ENCODE measurements at places on chromosomes 5 and 9.
A peak's percentile ranks its signal among the peaks of the same experiment; 100 is the strongest.

- no peak for DNase-seq
Observed at GRCh38 chr9:79609468-79610018, 37.8 kb downstream of the TLE4 start.

DNA sequence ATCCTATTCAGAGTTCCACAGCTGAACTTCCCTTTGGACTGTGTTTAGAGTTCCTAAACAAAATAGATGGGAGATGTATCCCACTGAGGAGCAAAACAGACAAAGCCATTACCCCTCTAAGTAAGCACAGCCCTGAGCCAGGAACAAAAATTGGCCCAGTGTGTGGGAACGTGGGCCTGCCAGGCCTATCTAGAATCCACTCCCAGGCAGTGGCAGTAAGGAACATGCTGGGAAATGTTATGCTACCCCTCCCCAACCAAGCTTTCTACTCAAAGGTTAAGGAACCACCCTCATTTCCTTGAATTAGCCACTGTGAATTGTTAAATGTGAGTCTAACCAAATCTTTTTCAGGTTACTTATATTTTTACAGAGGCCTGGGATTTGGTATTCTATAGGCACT, 405.1 kb upstream of the PTGER4 start:
- no peak for DNase-seq

DNA sequence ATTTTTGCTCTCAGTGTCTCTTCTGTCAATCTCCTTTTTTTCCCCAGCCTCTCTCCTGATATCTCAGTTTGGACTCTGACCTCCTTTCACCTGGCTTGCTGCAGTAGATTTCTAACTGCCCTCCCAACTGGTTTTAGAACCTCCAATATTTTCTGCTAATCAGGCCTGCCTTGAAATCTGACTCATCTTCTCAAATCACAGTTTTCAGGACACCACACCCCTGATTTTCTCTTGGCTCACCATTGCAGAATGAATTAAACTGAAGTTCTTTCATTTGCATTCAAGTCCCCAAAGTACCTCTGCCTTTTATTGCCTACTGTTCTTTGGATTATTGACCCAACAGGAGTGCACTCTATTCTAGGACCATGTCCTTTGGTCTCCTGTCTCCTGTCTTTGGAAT, 310.4 kb upstream of the TRPC7 start:
- no peak for DNase-seq

- no peak for DNase-seq
Observed at GRCh38 chr5:122844136-122844909, 1.1 kb upstream of the SNX24 start.

DNA sequence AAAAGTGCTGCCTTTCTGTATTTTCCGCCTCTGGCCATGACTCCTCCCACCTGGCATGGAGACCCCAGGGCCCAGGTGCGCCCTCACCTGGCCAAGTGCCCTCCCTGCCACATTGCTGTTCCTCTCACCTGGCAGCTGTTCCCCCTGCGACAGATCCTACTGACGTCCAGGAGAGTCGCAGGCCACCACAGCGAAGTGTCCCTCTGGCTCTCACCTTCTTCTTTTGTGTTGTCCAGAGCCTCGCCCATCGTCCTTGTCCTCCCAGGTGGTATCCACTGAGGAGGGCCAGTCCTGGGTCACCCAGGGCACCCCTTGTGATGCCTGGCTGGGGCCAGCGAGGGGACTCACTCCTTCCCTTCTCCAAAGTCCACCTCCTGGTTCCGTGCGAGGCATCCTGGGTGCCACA, 2.6 kb downstream of the NKD2 start:
- DNase-seq, result no peak

DNA sequence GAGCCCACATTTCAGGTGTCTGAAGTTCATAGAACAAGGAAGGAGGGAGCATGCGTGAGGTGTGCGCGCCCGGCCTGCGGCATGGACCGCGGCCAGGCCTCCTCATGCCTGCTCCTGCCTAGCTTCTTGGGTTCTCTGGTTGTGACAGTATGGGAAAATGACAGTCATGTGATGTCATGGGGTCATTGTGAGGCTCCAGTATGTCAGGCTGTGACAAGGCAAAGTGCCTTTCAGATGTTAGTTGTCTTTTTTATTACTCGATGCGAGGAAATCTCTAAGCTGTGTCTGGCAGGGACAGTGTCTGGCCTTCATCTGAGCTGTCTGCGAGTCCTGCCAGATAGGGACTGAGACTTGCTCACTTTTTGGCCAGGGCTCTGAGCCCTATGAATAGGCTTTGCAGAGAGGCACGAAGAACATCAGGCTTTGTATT, 13.3 kb downstream of the UCK1 start:
- DNase-seq, result no peak

GRCh38 chr9:6692881-6693361, 47.4 kb upstream of the GLDC start:
- no peak for DNase-seq

DNA sequence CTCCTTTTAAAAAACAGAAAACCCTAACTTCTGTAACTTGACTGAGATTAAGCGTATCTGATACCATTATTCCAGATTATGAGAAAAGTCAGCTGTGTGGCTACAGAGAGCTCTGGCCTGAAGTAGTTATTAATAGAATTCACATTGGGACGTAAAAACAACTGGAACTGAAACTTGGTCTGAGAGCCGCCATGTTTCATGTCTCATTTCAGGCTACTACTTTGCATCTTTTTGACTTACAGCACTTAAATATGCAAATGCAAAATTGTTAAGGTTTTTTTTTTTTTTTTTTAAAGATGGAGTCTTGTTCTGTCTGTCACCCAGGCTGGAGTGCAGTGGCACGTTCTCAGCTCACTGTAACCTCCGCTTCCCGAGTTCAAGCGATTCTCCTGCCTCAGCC, 25.2 kb downstream of the MAP3K1 start:
- DNase-seq, result no peak

DNA sequence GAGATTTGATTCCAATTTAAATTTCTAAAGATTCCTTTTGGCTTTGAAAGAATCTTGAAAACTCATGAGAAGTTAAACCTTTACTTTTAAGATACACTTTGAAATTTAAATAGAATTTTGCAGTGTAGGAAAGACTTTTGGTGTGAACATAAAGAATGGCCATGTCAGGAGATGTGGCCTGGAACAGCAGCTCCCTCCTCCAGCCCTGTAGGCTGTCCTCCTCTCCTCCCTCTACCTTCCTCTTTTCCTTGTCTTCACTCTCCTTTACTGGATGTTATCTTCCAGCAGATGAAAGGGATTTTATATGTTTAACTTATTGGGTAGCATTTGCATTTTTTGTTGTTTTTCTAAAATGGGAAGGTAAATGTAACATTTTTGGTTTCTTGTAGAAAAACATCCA, 18.9 kb downstream of the ASPN start:
- no peak for DNase-seq

- DNase-seq, result no peak
Observed at GRCh38 chr5:52063186-52063585, 679.9 kb downstream of the ISL1 start.

GRCh38 chr9:75715360-75715759, 175.1 kb upstream of the PCSK5 start:
- no peak for DNase-seq

- DNase-seq, result no peak
Observed at GRCh38 chr5:111135946-111136345, 43.8 kb downstream of the WDR36 start.

DNA sequence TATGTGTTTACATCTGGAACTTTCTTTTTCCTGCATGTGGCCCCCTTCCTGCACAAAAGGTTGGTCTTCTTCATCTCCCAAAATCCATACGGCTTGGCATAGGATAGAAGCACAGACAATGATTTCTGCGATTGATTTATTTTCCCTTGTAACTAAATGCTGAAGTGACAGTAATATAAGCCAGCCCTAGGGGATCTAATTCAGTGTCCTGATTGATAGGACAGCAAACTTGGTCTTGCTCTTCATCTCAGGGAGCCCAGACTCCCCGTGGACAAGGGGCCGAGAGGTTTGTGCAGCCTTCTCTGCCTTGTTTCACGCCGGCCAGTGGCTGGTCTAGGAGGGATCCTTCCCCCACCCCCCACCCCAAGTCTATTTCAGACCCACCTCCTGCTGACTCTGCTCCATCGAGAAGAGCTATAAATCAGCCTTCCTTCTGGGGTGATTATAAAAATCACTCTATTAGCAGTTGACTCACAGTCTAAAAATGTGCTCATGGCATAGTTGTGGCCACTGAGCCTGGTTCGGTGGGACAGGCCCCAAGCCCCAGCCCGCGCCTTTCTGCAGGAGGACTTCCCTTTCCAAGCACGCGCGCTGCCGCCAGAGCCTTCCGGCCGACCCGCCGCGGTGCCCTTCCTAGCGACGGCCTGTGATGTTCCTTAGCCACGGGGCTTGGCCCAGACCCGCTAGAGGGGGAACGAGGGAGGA, 89.8 kb upstream of the COL5A1 start:
- peak; percentile 63 for DNase-seq
